ACHN (cell line): ENCODE measurements at places on chromosomes 2 and 18.

- no peak for DNase-seq
Measured at GRCh38 chr2:239316562-239317465, 84.0 kb downstream of the HDAC4 start.

DNA sequence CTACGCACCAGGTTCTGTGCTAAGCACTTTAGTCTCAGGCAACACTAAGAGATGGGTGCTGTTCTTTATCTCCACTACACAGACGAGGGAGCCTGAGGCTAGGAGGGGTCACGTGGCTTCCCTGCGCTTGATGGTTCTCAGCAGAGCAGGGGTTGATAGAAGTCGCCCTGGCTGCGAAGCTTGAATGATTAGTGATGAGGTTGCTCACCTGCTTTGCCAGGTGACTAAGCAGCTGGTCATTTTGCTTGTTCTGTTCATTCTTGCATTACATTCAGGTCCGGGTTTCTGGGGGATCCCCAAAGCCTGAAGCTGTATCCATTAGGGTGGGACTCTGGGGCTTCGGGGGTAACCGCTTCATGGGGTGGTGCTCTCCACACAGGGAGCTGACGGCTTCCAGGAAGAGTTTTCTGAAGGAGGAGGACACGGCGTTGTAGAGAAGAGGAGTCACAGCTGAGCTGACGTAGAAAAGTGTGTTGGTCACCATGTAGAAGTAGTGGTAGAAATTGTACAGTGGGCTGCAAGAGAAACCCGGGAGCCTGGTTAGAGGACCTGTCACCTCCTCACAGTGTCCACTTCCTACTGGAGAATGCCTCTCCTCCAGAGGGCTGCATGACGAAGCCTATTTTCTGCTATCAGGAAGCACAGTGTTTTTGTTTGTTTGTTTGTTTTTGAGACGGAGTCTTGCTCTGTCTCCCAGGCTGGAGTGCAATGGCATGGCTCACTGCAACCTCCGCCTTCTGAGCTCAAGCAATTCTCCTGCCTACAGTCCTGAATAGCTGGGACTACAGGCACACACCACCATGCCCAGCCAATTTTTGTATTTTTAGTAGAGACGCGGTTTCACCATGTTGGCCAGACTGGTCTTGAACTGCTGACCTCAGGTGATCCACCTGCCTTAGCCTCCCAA lies 11.5 kb downstream of the NTSR2 start:
- DNase-seq = no peak

DNA sequence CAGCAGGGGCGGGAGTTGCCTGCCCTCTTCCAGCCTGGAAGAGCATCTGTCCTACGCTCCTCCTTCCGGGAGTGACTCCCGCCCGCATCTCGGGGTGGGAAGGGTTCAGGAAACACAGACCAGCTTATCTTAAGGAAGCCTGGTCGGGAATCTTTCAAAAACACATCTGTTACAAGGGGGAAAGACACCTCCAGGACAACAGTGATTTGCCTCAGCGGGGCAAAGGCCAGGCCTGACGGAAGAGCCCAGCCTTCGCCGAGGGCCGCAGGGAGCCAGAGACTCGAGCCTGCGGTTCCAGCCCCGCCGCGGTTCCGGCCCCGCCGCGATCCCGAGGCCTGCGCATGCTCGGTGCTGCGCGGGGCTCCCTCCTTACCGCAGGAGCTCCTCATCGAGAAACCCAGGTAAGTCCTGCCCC lies 38.1 kb upstream of the TGIF1 start:
- DNase-seq = no peak

DNA sequence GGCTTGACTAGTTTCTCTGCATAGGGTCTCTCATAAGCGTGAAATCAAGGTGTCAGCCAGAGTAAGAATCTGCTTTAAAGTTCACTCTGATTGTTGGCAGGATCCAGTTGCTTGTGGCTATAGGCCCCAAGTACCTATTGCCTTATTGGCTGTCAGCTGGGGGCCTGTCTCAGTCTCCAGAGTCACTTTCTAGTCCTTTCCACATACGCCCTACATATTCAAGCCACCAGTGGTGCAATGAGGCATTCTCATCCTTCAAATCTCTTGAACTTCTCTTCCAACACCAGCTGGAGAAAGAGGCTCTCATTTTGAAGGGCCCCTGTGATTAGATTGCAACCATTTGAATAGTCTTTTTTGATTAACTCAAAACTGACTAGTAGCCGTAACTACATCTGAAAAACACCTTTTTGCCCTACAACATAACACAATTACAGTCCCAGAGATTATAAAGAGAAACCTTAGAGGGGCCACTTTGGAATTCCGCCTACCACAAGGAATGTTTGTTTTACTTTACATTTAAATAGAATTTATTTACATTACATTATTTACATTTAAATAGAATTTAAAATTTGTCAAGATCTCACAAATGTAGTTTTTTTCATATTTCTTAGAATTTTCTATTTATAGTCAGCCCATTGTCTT lies 520.1 kb downstream of the DSC3 start:
- no peak for DNase-seq

- no peak for DNase-seq
Measured at GRCh38 chr2:37526323-37526722, 145.1 kb downstream of the CDC42EP3 start.

- DNase-seq = no peak
Measured at GRCh38 chr2:155157711-155158110, 459.2 kb downstream of the KCNJ3 start.

GRCh38 chr18:63046375-63046774 lies 273.2 kb downstream of the BCL2 start:
- DNase-seq = no peak

DNA sequence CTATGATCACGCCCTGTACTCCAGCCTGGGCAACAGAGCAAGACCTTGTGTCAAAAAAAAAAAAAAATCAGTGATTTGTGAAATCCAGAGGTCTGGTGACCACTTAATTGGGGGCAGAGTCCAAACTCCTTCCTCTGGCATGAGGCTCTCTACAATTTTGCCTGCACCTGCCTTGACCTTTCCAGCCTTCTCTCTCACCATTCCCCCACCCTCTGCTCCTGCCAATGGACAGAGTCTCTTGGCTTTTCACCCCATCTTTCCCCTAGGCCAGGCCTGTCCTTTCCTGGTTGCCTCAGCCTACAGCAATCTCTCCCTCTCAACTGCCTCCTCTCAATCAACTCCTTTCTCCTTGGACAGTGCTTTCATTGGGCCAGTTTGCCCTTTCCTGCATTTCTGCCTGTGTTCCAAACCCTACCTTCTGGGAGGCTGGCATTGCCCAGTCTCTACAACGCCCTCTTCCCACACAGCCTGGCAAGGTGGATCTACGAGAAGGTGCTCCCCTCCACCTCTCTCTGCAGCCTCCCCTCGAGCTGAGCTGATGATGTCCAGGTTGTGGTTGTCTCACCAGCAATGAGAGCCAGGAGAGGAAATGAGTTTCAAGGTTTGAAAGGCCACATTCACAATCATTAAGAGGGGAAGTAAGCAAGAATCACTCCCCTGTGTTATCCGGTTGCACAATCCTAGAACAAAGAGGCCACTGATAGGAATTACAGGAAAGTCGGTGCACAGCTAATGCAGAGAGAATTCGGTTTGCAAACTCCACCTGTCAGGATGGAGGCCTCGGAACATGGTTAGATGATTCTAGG lies 39.5 kb upstream of the NPAS2 start:
- peak; percentile 13 for DNase-seq
